Hematopoietic multipotent progenitor cell treated with erythropoietin and hydrocortisone succinate and interleukin-3 and kit ligand, for 17 days (in vitro differentiated cells): ENCODE measurements at places on chromosomes 1 and 21.

DNA sequence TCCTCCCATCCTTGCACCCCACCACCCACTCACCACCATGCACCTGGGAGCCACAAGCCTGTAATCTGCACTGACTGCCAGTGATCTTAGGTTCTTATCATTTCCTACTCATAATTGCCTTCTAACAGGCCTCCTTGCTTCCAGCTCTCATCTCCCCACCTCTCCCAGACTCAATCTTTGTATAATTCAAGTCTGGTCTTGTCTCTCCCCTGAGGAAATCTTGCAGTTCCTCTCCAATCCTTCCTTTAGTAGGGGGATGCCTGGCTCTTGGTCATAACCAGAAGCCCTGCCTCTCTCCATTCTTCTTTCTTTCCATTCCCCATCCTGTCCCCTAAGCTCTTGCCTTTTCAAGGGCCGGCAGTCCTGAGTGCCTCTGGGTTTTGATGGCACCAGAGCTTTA is 27.8 kb downstream of the PIGM start:
- DNase-seq, result no peak

- DNase-seq, result no peak
Observed at GRCh38 chr21:32597205-32597604, 11.9 kb upstream of the TCP10L start.

DNA sequence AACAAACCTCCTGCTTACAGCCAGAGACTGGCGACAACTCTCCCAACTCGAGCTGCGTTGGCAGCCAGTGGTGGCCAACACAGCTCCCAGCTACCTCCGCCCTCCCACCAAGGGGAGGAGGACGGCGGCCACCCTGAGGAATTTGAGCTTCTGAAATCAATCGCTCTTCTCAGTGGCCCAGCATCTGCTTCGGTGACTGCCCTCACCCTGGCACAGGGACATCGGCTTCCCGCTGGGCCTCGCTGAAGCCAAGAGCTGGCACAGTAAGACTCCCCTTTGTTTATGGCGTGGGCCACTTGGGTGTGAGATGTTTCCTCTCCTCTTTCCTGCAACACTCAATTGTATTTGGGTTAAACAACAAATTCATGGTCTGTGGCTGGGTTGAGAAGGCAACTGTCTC is 136.2 kb downstream of the ZBTB18 start:
- no peak for DNase-seq

DNA sequence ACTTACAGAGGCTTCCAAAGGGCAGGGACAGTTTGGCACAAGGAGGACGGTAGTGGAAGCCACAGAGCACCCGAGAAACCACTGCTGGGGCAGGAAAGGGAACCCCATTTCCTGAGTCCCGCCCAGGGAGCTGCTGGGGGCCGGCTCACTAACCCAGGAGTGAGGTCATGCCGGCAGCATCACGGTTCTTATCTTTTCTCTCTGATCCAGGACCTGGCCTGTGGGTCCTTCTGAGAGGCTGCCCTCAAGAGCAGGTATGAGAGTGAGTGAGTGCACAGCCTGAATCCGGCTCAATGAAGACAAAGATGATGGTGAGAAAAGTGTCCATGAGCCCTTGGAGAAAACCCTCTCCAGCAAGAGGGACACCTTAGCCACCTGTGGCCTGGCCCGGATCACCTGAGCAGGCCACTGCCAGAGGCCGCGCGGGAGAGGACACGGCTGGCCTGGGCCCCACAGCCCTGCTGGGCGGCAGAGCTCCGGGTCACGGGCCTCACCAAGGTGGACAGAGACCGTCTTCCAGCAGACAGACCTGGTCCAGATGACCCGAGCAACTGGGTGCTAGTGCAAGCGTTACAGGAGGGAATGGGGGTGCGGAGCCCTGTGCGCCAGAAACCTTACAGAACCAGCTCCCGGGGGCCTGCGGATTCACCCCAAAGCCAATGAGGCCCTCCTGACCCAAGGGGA is 94.9 kb downstream of the RIPK4 start:
- no peak for DNase-seq

DNA sequence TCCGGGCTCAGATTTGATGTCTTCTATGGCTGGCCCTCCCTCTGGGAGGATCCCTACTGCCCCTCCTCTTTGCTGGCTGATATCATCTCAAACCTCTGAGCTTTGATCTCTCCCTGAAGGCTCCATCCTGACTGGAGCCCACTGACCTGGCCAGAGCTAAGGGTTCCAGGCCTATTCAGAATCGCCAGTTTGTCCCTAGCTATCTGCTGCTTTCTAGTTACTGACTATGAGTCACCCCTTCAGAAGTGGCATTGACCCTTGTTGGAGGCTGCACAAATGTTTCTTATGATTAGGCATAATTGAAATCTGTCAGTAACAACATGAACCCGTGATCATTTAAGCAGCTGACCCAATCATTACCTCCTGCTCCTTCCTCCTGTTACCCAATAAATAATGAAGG is 87.1 kb downstream of the ABCA4 start:
- DNase-seq, result no peak

DNA sequence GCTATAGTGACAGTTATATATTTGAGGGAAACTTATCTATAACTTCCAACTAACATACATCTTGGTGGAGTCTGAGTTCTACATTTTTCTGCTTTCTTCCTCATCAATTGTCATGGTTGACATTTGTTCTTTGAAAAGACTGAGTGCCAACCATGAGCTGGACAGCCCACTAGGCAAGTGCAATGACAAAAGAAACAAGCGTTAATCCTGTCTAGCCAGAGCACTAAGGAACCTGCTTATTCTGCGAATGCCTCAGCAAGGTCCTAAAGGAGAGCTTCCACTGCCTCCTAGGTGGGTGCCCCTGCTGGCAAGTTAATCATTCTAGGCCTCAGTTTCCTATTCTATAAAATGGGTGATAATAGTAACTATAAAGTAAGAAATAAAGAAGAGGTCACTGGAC is 44.8 kb downstream of the IRF2BP2 start:
- DNase-seq, result no peak

GRCh38 chr1:245870698-245871097 is 636.4 kb downstream of the SMYD3 start:
- no peak for DNase-seq

DNA sequence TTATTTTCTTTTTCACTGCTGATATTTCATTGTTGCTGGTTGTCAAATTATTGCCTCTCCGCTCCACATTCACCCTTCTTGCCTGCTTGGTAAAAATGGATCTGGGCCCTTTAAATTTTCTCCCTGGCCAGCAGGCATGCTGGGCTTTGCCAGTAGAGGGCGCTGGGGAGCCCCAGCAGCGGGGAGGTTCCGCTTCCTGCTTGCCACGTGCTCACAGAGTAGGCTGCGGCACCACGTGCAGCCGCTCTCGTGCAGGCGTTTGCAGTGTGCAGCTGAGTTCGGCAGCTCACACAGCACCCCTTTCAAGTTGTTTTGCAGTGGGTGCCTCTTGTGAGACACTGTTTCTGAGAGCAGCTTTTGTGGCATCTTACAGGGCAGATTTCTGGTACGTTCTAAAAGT is at the start of gene ACTL8:
TSS of gene ACTL8 (plus strand) at position 214 of the 400 bp plus-strand sequence. CDS start 67,676 bp downstream, outside the sequence.
- no peak for DNase-seq

DNA sequence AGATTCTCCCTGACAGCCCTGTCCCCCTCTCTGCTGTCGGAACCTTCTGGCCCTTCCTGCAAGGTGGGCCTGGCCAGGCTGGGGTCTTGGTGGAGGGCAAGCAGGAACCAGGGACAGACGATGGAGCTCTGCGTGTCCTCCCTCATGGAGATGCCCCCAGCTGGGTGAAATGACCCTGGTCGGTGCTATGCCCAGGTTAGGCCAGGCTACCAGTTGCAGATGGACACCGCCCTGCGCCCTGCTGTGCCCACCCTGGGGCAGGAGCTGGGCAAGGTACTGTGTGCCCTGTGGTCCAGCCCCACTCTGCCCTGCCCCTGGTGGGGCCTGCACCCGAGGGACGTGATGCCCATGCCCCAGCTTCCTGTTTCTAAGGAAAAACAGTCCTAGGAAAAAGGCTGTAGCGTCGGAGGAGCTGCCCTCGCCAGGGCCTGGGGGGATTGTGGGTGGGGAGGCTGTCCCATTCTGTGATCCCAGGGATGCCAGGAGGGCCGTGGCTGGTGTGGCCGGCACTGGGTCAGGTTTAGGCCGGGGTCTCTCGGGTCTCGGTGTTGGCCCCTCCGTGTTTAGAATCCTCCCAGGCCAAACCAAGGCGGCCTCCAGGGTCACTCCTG is 77.6 kb downstream of the MORN1 start:
- DNase-seq, result no peak

DNA sequence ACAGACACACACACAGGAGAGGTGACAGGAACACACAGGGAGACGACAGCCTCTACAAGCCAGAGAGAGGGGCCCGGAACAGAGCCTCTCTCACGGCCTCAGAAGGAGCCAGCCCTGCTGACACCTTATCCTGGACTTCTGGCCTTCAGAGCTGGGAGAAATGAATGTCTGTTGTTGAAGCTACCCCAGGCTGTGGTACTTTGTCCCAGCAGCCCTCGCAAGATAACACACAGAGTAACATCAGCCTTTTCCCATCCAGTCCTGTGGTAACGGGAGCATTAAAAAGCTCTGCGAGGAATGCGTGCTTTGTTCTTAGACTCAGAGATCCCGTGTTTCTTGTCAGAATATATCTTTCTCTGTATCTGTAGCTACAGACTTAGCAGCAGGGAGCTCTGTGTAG is 131.2 kb downstream of the SIM2 start:
- DNase-seq, result no peak

DNA sequence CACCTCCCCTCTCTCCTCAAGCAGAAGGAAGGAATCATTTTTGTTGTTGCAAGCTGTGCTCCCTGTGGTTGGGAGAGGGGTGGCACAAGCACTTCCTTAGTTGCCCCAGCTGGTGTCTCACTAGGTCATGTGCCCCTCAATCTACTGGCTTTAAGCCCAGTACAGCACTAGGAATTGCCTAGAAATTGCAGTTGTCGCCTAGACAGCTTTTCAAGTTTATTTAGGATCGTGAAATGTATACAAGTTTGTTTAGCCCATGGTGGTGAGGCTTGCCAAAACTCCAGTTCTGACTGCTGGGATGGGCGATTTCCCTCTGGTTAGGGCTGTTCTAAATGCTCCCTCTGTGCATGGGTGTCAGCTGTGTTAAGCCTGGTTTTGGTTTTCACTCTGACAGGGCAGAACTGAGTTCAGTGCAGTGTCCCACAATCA is 126.8 kb upstream of the ZNF644 start:
- no peak for DNase-seq

DNA sequence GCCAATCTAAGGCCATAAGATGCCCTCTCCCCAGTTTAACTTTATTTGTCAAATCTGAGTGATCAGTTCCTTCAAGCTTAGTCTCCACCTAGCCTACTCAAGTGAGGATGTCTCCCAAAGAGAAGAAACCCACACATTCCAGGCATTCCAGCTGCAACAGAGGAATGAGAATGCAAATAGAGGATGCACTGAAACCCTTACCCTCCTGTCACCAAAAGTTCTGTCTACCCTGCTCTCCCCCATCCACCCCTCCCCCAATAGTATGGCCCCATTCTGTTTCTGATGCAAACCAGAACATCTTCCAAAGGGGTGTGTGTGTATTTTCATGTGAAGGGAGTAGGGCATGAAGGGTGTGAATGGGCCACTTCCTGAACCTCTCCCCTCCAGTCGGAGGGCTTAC is 3.0 kb downstream of the DUSP23 start:
- DNase-seq, result no peak

- no peak for DNase-seq
Observed at GRCh38 chr1:46487818-46488218, 1.8 kb upstream of the DMBX1 start.

DNA sequence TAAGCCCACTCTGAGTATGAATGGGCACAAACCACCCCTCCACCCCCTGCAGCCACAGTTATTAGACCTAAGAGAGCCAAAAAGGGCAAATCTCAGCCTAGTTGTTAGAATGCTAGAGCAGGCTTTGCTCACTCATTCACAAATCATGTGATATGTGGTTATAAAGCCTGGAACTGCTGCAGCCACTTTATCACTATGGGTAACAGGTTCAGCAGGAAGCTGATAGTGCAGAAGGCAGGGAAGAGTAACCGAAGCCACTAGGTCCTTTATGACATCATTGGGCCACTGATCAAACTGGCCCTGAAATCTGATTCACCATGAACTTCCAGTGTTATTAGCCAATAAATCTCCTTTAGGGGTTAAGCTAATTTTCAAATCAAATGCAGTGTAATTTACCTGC is 134.7 kb downstream of the GRIK1 start:
- no peak for DNase-seq

DNA sequence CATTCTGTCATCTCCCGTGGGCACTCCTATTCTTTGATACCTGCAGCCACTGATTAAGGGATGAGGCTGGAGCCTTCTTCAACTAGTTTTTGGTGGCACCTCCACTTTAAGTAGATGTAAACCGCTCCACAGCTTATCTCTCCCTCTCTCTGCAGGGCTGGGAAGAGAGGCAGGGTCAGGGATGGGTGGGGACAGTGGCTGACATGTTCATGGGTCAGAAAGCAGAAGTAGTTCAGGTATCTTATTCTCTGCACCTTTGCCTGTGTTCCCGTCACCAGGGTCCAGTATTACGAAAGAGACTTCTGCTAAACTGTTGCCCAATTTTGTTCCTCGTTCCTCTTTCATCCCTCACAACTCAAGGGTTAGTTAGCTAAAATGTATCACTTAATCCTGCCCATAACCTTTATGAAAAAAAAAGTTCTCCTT is 51.7 kb upstream of the EDEM3 start:
- DNase-seq, result peak; percentile 18

GRCh38 chr1:2953688-2954285 is 67.5 kb upstream of the ACTRT2 start:
- no peak for DNase-seq

DNA sequence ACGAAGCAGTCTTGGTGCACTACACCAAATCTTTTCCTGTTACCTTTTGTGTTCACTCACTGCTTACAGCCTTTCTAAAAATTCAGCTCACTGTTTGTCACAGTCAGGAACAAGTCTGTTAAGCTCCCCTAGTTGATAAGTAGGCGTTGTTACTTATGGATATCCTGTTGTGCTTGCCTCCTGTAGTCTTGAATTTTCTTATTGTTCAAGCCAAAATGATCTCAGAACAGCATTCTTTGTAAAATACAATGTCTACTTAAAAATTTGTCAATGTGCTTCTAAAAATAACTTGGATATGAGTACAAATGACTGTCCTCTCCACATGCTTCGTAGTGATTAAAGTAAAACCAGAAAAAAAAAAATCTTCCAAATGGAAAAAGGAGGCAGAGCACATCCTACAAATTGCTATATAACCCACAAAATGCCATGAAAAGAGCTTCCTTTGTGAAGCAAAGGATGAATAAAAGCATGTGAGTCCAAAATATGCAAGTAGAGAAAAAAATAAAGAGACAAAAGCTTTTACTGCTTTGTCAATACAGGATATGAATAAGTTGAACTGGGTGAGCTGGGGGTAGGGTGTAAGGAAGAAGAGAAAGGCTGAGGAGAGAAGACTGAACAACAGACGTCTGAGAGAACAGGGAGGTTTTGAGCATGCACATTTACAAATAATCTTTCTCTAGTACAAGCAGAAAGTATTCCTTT is 228.9 kb upstream of the ADGRL4 start:
- DNase-seq, result no peak

DNA sequence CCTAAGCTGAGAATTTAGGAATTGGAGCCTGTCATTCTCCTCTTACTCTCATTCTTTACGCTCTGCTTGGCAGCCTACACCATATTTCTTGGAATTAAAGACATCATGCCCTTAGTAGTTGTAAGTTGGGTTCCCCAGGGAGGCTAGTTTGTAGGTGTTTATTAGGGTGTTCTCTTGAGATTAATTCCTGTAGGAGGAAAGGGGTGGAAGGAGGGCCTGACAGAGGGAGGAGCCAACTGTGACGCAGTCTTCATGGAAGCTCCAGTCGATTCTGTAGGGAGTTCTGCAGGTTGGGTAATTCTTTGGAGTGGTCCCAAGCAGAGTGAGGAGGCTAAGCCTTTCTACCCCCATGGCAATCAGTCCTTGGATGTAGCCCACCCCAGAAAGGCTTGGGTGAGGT is 111.4 kb downstream of the HHAT start:
- no peak for DNase-seq
